Psoas muscle (tissue), 8 donors: ENCODE measurements at places on chromosomes 13 and 19.
A peak's percentile ranks its signal among the peaks of the same experiment; 100 is the strongest.

GRCh38 chr19:56367829-56368711 lies 25.3 kb downstream of the ZNF582 start:
- DNase-seq: peak; percentile 96

DNA sequence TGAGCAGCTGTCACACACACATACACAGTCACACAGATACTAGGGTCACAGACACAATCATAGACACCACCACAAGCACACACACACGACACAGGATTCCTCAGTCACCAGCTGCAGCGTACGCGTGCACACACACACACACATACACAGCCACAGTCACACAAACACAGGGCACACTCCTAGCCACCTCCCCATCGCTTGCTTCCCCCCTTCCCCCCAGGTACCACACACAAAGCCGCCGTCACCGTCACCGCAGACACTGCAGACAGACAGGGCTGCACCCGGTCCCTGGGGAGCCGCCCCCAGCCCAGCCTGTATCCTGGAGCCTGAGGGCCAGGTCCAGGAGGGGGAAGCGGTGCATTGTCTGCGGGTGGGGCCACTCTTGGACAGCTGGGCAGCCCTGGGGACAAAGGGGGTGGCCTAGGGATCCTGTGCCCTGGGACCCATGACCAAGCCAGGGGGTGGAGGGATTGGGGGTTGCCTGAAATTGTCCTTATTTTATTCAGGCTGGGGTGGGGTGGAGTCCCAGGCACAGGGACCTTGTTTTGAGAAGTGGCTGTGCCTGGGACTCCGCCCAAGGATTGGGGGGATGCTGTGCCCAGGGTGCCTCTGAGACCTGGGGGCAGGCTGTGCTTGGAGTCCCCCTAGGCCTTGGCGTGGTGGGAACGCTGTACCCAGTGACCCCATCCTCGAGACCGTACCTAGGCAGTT lies 957 bp downstream of the NUMBL start:
- peak; percentile 43 for DNase-seq

DNA sequence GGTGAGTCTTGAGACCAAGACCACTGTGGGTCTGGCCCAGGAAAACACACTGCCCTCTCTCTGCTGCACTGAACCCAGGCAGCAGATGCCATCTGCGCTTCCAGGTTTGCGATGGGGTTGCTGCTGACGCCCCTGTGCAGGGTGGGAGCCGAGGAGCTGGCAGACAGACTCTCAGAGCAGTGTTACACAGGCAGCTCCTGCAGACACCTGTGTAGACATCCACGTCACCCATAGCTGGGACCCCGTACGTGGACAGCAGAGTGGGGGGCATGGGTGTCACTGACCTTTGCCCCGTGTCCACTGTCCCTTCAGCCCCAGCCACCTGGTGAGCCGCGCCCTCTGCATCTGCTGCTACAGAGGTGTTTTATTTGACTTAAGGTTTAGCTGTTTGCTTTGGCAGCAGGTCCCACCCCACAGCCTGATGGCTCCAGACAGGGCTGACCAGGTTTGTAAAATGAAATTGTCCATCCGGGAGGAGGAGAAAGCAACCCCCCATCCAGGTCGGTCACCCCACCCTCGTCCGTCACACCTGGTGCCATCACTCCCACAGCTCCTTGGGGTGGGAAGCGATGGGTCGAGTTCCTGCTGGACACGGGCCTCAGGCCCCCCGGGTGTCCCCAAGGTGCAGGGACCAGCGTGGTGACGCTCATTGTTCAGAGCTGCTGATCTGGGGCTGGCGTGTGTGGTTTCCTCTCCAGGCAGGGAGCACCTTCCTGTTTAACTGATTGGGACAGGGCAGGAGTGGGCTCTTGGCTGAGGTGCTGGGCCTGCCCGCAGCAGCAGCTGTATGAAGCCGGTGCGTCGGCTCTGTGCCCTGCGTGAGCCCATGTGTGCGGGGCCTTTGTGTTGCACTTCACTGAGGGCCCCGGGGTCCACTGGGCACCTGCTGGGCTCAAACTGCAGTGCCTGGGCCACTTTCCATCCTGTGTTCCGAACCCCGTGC lies 28.4 kb downstream of the MCF2L start:
- DNase-seq: no peak

DNA sequence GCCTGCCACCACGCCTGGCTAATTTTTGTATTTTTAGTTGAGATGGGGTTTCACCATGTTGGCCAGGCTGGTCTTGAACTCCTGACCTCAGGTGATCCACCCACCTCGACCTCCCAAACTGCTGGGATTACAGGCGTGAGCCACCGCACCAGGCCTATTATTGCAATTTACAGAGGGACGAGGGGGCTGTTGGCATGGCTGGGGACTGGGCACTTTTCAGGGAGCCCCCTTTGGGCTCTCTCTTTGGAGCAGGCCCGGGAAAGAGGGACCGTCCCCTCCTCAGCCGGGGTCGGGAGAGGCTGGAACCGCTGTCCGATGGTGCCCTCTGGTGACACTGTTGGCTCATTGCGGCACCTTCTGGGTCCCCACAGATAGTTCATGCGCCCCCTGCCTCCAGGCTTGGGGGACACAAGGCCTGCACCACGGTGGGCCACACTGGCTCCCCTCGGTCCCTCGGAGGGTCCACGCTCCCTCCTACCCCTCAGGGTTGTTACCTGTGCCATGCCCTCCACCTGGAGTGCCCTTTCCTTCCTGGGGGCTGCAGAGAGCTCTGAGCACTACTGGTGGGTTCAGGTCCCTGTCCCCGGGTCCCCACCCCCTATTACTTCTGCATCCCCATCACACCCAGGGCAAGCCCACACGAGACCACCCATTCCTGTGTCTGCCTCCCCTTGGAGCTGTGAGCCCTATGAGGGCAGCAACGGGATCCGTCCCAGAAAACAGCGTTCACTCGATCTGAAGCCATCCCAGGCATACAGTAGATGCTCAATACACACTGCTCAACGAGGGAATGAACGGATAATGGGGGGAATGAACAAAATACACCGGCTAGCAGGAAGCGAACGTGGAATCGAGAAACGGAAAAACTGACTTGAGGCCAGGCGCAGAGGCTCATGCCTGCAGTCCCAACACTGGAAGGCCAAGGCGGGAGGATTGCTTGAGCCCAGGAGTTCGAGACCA lies 12.5 kb downstream of the FEM1A start:
- DNase-seq: peak; percentile 60

- no peak for DNase-seq
Observed at GRCh38 chr19:55179606-55180484, at the start of gene SYT5. Gene SYT5 (minus strand): TSS chr19:55180289. CDS start chr19:55179041, 1,248 bp downstream.

- no peak for DNase-seq
Observed at GRCh38 chr19:15220833-15221232, 11.4 kb downstream of the EPHX3 start.

- DNase-seq: no peak
Observed at GRCh38 chr19:3178973-3179738, 587 bp downstream of the S1PR4 start.

DNA sequence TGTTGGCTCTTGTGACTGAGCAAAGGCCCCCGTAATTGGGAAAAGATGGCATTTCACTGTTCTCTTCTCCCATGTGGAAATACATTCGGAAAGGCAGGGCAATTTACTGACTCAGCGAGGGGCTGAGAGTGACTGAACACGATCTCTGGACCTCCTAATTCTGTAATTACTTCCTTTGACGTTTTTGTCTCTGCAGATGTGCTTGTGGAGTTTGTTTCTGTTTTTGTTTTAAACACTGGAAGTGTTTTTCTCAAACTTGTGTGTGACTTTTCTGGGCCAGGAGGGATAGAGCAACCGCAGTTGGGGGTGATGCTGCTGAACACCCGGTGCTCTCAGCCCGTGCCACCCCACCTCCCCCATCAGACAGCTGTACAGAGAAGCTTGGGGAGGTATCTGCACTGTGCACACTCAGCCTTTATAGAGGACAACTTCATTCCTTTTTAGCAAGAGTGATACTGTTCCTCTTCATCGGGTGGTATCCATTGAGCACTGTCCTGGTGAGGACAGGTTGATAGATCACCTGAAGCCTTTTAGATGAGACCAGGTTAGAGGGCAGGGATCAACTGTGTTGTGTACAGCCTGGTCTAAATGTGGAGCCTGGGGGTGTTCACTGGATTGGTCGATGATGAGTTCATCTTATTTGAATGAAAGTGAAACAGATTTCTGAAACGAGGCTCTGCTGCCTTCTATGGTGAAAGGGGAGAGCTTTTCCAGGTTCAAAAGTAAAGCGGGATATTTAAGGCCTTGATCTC lies 117.4 kb downstream of the ESD start:
- DNase-seq: no peak

GRCh38 chr13:33751151-33751550 lies 66.8 kb upstream of the RFC3 start:
- no peak for DNase-seq

DNA sequence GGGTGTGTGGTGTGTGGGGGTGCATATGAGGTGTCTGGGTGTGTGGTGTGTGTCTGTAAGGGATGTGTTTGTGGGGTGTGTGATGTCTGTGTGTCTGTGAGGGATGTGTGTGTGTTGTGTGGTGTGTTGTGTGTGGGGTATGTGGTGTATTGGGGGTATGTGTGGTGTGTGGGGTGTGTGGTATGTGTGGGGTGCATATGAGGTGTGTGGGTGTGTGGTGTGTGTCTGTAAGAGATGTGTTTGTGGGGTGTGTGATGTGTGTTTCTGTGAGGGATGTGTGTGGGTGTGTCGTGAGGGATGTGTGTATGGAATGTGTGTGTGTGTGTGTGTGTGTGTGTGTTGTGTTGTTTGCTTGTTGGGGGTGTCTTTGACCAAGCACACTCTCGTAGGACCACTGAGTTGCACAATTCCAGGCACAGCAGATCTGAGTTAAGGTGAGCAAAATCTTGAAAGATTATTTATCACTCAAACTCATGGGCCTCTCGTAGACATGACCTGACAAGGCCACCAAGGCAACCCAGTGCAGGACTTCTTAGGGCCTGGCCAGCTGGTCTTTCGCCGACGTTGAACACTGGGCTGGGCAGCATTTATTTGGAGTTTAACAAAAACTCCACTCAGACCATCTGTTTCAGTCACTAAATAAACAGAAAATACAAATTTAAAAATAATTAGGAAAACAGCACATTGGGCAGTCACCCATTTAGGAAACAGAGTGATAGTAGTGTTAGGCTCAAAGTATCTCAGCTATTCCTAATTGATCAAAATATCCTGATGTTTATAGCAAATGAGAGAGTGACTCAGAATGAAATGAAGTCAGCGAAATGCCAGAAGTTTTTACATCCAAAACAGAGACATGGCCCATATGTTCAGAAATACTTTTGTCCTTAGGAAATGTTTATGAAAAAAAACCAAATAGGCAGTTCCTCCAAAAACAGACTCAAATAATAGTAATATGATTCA lies 301.1 kb downstream of the FGF9 start:
- DNase-seq: no peak

DNA sequence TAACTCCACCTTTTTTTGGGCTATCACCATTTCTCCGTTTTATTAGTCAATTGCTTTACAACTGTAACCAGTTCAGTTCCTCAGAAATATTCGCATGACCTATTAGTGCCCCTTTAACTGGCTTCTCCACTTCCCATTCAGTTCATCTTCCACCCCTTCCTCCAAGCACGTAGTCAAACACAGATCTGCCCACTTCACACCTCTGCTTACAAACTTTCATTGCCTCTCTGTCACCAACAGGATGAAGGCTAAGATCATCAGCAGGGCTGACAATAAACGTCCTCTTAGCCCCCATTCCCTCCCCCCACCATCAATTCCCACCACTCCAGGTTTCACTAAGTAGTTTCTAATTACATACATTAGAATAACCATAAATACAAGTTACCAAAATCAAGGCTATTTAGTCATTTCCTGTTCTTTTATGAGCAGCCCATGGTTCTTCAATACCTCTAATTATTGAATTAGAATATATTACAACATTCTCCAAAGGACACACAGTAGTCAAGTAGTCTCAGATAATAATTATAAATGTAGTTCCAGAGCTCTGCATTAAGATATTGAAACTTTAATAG lies 95.7 kb downstream of the SPRY2 start:
- DNase-seq: no peak

GRCh38 chr13:40505196-40505595 lies 161.2 kb downstream of the FOXO1 start:
- DNase-seq: no peak

GRCh38 chr19:31351056-31351854 lies 2.0 kb upstream of the TSHZ3 start:
- no peak for DNase-seq

- no peak for DNase-seq
Observed at GRCh38 chr19:632579-633067, 714 bp downstream of the POLRMT start.

GRCh38 chr19:14672188-14672872 lies 2.3 kb downstream of the ADGRE3 start:
- DNase-seq: no peak

DNA sequence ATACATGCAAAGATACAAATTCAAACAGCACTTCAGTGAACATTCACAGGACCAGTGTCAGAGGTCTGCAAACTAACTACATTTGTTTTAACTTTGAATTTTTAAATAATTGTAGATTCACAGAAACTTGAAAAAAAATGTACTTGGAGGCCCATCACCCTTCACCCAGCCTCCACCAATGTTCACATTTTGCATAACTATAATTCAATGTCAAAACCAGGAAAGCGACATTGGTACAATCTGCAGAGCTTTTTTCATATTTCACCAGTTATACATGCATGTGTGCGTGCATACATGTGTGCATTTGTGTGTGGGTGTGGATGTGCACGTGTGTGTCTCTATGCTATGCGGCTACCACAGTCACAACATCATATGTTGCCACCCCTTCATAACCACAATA lies 18.9 kb downstream of the CEACAM3 start:
- DNase-seq: no peak

DNA sequence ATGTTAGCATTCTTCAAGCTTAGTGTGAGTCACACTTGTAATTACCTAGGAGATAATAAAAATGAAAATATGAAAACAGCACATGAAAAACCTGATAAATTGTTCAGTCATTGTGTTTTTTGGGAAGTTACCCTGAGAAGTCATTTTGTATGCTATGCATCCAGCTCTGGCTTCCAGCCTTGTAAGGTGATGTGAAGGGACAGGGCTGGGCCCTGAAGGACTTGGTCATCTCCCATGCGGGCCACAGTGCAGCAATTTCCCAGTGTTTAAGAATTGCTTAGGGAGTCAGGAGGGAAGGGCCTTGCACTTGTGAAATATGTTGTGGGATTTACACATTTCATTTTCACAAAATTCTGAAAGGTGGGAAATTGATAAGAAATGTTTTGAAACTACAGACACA lies 41.3 kb downstream of the ARHGEF7 start:
- DNase-seq: no peak

DNA sequence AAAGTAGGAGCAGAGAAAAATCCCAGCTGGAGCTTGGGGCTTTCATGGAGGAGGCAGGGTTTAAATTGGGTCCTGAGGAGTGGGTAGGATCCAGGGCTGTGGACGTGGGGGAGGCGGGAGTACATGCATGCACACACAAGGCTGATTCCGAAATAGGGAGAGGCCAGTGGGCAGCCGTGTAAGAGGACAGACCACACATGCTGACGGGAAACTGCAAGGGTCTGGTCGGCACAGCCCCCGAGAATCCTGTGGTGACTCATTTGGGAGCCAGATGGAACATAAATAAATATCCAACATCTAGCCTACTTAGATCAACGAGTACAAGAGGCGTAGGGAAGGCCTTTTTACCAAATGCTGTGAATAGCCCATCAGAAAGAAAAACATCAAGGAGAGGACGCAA lies 216.3 kb upstream of the ZNF507 start:
- no peak for DNase-seq
